ENCODE measurements at places on chromosomes 1 and 21.

- no peak for DNase-seq
Measured at GRCh38 chr1:180183426-180183825, 28.8 kb downstream of the QSOX1 start.

DNA sequence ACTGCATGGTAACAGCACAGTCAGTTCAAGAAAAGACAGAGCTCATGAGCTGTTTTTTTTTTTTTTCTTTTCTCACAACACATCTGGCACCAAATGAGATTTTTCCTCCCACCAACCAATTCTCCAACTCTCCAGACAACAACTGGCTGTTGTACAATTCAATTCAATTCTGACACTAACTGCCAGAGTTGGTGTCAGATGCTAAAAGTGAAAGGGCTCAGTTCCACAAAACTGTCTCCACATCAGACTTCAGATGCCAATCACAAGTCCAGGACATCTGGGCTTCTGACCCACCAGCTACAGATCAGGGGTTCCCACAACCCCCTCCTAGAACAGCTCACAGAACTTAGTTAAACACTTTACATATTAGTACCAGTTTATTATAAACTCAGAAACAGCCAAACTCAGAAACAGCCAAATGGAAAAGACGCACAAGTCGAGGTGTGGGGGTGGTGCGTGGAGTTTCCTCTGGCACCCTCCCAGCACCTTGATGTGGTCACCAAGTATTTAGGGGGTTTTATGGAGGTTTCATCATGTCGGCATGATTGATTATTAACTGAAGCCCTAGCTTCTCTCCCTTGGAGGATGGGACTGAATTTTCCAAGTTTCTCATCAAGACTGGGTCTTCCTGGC is 39.2 kb upstream of the LRRC8D start:
- DNase-seq: no peak

DNA sequence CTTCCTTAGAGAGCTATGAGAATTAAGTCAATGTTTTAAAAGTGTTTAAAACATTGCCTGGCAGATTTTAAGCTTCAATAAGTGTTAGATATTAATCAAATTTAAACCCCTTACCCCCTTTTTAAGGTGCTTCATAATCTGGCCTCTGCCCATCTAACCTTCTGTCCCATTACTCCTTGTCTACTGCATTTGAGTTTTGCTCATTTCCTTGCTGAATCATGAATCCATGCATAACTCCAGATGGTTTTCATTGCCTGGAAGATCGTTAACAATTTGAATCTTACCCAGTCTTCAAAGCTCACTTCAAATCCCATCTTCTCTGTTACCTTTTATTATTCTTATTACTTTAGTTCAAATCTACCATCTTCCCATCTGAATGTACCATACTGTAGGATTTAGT is 4.6 kb downstream of the HJV start:
- DNase-seq: peak; percentile 38

DNA sequence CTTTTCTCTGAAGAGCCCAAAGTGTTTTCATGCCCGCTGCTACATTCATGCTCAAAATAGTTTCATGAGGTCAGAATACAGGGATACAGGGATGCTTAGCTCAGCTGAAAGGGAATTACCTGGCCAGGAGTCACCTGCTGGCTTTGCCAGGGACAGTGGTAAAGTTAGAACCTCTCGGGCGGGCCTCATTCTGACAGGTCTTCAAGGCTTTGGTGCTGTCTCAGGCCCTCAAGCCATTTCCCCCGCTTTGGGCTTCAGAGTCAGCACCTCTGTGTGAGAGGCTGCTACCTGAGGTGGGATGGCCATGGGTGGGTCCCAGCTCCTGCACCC is 5.5 kb downstream of the RASSF5 start:
- DNase-seq: no peak

All from AG20443 (cell line).